NCI-H187 treated with DMSO at 0.1 percent for 48 hours (cell line): ENCODE measurements at places on chromosomes 2 and 18.

DNA sequence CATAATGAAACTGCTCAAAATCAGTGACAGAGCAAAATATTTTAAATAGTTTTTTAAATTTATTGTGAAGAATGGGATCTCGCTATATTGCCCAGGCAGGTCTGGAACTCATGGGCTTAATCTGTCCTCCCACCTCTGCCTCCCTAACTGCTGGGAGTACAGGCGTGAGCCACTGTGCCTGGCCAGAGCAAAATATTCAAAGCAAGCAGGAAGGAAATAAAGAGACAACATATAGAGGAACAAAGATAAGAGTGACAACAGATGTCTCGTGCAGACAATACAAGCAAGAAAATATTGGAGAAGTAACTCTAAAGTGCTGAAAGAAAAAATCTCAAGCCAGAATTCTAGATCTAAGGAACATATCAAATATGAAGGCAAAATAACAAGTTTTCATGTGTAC lies 5.0 kb upstream of the SCLY start:
- DNase-seq: no peak

DNA sequence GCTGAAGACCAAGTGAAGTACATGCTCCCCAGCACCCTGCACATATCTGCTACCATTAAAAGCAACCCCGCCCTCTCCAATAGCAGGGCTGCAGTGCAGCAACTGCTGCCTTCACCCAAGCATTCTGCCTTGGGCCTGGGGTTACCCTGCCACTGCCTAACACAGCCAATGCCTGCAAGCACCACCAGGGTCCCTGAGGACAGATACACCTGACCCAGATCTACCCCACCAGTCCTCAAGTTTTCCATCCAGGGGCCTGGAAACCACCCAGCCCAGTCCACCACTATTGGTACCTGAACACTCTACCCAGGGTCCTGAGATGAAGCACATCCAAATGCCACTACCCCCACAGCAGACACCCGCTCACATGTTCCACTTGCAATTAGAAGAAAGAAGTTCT lies 181.1 kb upstream of the RBBP8 start:
- DNase-seq: no peak

DNA sequence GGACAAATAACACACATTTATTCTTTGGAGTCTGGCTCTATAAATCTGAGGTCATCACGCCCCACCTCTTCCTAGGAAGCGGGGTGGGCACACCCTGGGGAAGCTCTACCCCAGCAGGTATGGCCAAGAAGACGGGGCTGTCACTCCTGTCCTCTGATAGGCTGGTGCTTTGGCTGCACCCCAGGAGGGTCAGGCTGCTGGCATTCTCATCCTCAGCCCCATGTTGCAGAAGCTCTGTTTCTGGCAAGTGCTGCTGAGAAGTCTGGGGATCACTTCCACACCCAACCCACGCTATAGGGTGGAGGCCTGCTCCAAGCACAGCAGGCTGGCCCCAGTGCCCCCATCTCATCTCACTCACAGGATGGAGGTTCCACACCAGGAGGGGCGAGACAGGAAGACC lies 17.6 kb downstream of the ARHGEF4 start:
- no peak for DNase-seq

DNA sequence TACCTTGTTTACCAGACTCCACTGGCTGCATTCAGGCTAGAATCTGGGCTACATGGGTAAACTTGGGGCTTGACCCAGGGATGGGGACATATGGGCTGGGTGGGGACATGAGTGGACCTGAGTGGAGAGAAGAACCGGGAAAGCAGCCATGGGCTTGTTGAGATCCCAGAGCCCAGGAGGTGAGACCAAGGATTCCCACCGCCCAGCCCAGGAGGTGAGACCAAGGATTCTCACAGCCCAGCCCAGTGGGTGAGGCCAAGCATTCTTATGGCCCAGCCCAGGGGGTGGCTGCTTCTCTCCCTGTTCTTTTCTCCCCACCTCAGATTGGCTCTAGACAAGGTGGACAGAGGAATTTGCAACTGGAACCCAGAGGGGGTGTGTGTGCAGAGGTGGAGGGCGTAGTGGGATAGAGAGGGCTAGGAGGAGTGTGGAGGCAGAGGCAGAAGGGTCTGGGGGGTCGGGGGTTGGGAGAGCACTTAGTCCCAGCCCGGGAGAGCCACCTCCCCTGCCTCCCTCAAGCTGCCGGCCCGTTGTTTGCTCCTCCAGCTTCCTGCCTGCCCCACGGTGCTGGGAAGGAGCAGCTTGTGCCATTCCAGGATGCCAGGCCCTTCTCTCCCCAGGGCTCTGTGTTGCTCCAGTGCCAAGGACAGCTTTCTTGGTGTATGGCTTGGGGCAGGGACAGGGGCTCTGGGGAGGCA lies 25.6 kb downstream of the GLI2 start:
- no peak for DNase-seq

DNA sequence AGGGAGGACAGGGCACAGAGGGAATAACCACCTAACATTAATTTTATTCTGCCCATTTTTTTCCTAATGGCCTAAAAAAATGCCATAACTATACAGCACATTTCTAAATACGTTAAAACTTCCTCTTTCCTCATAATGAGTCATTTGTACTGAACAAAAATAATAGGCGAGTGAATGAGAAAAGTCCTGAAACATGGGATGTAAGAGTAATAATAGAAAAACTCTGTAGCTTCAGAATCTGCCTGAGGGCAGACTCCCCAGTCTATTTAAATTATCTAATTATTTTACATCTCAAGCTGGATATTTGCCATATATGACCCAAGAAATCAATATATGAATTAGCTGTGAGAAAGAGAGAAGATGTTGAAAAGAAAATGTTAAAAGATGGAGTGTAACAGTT lies 285.1 kb downstream of the TMX3 start:
- no peak for DNase-seq

- DNase-seq: no peak
Observed at GRCh38 chr2:8710951-8711350, 29.1 kb downstream of the ID2 start.

- no peak for DNase-seq
Observed at GRCh38 chr2:113167115-113167932, 6.4 kb upstream of the PSD4 start.

DNA sequence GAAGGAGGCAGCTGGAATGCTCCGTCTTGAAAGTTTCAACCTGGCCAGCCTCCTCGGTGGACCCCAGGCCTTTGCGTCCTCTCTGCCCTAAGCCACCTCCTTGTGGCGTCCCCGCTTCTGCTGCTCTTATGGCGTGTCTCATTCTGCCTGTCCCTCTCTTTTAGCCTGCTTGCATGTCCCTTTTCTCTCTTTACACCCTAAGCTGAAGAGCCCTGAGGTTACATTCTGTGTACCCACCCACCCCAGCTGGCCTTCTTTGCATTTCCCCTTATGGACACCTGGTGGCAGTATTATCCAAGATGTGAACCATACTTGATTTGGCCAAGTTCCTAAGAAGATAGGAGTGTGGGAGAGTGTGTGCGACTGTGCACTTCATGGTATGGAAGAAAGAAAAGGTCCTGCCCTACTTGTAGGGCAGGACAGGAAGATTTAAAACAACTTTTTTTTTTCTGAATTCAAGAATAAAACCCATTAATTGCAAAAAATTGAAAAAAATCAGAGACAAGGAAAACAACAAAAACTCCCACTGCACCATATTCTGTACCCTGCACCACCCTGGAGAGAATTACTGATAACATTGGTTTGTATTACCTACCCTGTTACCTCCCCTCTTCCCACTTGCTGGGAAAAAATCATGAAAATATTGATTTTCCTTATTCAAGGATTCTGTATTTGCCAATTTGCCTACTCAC lies 77.4 kb downstream of the DYSF start:
- DNase-seq: no peak

GRCh38 chr2:233087713-233088112 lies 27.6 kb downstream of the INPP5D start:
- no peak for DNase-seq

- no peak for DNase-seq
Observed at GRCh38 chr2:12061286-12062052, 315.0 kb downstream of the LPIN1 start.

GRCh38 chr2:119059287-119059686 lies 99.3 kb downstream of the C1QL2 start:
- no peak for DNase-seq

- no peak for DNase-seq
Observed at GRCh38 chr2:232537499-232537898, 2.0 kb upstream of the CHRNG start.

- DNase-seq: no peak
Observed at GRCh38 chr2:201093573-201093972, 21.8 kb downstream of the NDUFB3 start.

DNA sequence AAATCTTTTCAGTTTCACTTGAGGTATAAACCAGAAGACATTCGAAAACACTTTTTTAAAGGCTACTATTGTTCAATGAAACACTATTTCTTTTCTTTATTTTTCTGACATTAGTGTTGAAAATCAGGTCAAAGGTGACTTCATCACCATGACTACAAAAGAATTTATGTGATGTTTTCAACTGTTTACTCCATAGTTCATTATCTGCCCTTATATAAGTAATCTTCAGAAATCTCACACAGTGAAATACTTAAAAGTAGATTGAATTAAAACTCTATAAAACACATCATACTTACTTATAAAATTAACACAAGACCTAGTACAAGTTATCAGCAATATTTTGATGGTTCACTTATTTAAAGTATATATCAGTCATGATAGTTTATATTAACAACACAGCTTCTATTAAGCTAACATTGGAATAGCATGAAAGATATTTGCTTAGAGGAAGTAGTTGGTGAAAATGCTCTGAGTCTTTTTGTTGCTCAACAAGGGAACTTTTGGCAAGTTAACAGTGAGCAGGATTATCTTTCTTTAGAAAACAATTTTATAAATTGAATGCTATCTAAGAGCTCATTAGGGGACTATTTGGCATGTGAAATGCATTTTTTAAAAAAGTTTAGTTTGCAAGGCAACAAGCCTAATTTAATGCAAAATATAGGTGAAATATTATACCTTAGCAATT lies 60.8 kb downstream of the MC4R start:
- no peak for DNase-seq

DNA sequence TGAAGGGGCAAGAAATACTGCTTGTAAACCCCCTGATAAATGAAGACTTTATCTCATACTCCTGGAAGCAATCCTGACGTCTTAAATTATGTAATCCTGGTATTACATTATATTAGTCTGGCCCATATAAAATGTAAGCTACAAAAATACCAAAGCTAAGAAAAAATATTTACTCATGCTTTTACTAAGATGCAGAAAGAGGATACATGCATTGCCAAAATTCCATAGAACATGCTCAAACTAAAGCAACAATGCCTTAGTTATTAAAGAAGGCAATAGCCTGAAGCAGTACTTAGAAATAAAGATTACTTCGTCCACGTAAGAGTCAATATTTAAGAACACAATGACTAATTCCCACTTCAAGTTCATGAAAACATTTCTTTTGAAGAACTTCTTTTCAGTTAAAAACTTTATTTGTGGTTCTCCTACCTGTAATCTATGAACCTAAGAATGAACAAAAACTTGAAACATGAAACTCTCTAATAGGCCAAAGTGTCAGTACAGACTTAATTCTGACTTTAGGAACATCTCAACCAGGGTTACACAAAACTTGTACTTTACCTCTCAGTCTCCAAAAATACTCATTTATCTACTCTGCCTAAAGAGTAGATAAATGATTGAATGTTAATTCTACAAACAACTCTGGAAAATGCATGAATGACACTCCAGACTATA lies 117.3 kb downstream of the THADA start:
- no peak for DNase-seq

DNA sequence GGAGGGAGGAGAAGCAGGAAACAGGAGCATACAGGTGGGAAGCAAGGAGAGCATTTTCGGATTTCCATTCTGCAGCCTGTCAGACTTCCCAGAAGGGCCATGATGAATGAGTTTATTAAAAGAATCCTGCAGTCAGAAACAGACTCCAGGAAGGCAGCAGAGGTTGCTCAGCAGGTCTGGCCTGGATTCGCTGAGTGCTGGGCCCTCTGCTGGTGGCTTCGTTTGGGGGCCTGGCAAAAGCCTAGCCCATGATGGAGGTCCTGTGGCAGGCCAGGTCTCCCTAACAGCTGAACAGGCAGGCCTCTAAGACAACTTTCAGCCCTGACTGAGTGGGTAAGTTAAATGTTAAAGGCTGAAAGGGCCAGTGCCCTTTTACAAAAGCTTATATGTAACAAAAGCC lies 108.2 kb upstream of the CAPN13 start:
- DNase-seq: no peak
